EL (cell line): ENCODE measurements at places on chromosomes 6 and 20.
A peak's percentile ranks its signal among the peaks of the same experiment; 100 is the strongest.

- no peak for DNase-seq
Observed at GRCh38 chr20:45912344-45912682, 358 bp upstream of the PLTP start.

GRCh38 chr6:160137130-160137988, 15.7 kb downstream of the SLC22A1 start:
- no peak for DNase-seq

DNA sequence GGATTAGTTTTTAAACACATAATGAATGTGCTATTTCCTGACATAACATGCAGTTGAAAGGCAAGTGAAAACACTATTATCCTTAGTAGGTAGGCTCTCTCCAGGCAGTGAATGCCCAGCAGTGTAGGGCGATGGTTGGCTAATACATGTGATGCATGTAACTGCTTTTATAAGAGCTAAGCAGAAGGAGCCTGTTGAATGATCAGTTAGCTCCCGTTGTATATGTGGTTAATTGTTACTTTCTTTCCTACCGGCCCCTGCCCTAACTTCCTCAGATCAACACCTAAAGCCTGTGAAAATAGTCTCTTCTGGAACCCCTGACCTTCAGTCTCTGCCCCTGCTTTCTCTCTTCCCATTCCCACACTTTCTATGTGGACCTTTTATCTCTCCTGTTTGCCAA, 10.5 kb downstream of the SOX4 start:
- DNase-seq = no peak

- no peak for DNase-seq
Observed at GRCh38 chr20:53929974-53930650, 140.3 kb downstream of the BCAS1 start.

- no peak for DNase-seq
Observed at GRCh38 chr6:126662966-126663365, 323.1 kb downstream of the CENPW start.

- DNase-seq = no peak
Observed at GRCh38 chr6:109867970-109868358, 110.1 kb upstream of the GPR6 start.

GRCh38 chr20:56245761-56246160, 2.8 kb upstream of the MC3R start:
- DNase-seq = peak; percentile 46

GRCh38 chr20:2221921-2222320, 73.9 kb upstream of the TGM3 start:
- DNase-seq = no peak

DNA sequence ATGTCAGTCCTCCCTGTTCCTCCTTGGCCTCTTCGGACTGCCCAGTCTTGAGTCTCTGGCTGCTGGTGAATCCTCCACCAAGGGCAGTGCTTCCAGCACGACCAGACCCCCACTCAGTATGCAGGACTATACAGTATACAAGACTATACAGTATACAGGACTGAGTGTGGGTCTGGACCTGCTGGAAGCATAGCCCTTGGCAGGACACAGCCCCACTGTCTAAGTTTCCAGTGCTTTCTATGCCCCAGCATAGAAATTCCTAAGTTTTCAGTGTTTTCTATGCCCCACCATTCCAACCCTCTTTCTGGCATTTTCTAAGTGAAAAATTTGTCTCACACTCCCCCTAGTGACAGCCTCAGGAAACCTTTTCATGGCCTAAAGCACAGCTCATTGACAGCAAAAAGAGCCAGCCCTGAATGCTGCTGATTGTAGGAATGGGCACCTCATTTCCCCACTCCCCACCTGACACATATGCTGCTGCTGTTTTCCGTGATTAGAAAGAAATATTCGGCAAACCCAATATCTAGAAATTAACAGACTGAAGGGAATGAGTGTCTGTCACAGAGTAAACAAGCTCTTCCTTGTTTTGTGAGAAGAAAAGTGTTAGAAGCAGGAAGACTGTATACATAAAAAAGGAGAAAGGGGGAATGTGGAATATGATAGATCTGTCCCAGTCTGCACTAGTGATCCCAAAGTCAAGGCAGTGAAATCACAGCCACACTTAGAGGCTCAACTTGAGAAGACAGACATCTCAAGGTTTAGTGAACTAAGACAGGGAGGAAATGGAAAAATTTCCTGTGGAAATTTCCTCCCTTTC, 206.9 kb downstream of the IBTK start:
- peak; percentile 73 for DNase-seq

- peak; percentile 77 for DNase-seq
Observed at GRCh38 chr20:3239026-3239866, at the start of gene SLC4A11. TSS of gene SLC4A11 (minus strand) at chr20:3239190. CDS start at chr20:3239137, 53 bp downstream.

DNA sequence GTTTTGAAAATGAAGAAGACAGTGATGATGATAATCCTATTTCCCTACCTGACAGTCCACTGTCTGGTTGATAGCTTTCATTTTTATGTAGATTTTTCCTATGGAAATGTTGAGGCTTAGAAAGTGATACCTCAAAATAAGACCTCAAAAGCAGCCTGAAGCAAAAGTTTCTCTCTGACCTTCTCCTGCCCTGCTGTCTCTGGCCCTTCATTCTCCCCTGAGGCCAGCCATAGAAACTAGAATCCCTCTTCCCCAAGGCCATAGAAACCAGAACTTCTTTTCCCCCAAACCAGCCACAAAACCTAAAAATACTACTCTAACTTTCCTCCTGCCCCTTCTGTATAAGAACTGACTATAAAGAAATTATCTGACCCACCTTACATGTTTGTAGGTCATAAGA, 52.6 kb upstream of the GCM1 start:
- DNase-seq = no peak

DNA sequence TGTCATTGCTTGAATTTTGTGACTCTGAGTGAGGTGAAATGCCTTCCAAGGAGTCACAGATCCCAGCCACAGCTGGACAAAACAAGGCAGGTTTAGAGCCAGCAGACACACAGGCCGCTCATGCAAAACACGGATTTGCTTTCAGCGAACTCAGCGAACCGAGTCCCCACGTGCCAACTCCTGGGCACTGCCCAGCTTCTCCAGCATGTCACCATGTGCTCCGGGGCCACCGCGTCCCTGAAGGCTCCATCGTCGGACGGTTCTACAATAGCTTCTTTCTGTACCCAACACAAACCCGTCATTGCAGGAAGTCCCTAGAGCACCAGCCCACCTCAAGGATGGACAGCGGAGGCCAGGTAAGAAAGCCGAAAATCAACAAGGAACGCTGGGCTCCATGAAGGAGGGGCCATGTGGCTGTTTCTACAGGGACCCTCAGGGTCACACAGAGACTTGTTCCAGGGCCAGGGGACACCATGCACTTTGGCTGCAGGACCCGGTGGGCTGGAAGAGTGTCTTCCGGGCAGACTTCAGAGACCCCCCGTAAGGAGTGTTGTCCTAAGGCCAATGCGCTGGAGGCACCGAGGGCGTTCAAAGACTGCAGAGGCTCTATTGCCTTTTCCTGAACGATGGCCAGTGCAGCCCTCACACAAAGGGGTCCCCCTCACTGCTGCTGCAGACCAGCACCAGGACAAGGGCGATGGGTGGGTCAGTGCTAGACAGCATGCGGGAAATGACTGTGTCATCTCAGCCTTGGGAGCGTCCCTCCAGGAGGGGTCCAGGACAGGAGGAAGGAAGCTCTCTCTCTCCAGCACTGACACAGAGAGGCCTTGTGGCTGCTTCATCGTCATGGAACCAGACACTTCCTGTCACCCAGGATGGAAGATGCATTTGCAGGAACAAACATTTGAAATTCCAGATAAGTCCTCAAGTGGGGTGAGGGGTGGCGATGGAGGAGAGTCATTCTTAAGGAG, 19.8 kb downstream of the DACT2 start:
- no peak for DNase-seq

DNA sequence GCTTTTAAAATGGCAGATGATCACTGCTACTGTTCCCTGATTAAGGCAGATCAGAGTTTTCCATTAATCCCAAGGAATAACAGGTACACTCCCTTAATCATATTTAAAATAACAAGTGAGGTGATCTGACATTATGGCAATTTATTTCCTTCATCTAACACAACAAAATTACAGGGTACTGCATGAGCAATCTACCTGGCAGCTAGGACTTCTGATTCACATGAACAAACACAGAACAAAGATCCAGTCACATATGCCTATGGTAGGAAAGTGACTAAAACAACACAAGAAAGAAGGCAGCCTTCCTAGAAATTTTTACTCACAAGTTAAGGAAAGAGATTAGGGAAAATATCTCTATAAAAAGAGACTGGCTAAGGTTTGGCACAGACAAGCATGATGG, 33.2 kb downstream of the MAP7 start:
- no peak for DNase-seq

- peak; percentile 96 for DNase-seq
Observed at GRCh38 chr6:31559958-31560696, 12.0 kb upstream of the LTA start.

DNA sequence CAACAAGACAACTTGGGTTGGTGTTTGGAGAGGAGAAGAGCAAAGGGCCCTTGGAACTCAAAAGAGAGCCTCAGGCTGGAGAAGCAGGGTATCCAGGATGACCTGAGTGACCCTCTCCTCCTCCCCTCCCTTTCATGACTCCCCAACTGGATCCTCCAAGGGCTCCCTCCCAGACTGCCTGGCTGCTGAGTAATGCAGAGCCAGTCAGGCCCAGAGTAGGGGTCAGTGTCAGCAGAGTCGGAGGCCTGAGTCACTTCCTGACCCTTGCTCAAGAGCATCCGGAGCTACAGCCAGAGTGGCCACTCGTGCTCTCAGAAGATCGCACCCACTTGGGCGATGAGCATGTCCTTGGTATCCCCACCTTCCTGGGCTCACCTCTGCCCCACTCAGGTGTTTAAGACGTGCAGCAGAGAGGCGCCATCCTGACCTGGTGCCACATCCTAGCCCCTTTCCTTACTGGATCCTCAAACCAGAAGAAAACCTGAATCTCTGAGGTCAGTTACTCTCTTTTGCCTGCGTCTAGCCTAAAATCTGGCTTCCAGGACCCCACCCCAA, 2.8 kb upstream of the MAPK13 start:
- DNase-seq = peak; percentile 97

DNA sequence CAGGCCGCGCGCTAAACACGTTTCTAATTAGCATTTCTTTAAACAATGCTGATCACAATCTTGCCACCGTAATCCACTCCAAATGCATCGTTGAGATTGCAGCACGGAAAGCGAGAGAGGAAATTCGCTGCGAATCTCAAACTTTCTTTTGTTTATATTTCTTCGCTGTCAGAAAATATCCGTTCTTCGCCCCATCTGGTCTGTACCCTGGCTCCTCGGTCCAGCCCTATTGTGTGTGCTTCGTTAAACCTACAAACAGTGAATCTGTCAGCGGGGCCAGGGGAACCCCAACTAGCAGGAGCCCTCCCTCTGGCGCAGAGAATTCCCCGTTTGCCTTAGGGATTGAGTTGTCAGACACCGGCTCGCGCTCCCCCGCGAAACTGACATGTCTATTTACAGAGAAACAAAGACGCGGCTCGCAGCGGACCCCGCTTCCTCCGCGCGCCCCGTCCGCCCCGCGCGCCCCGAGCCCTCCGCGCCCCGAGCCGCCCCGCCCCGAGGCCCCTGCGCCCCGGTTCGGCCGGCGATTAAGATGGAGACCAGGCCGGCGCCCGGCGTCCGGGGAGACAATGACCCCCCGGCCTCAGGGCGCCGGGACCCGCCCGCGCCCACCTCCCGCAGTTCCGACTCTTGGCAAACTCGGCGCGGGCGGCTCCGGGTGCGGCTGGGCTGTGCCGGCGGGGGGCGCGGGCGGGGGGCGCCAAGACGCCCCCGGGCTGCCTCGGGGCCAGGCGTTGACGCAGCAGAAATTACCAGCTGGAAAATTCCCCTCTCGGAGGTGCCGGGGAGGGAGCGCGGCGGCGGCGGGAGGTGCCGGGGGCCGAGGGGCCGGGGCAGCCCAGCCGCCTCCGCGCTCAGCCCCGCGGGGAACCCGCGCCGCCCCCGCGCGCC, 874 bp downstream of the ZBTB46 start:
- DNase-seq = no peak

GRCh38 chr6:84528201-84528600, 236.2 kb downstream of the TBX18 start:
- no peak for DNase-seq

GRCh38 chr6:30769088-30769852, 24.9 kb upstream of the IER3 start:
- DNase-seq = peak; percentile 98

GRCh38 chr6:64428186-64428585, 792.6 kb downstream of the PHF3 start:
- no peak for DNase-seq

- DNase-seq = no peak
Observed at GRCh38 chr6:87628881-87629280, 38.9 kb downstream of the ORC3 start.

- no peak for DNase-seq
Observed at GRCh38 chr20:1800777-1801176, 94.4 kb upstream of the SIRPA start.

GRCh38 chr6:14372734-14373489, 255.3 kb downstream of the CD83 start:
- DNase-seq = no peak

DNA sequence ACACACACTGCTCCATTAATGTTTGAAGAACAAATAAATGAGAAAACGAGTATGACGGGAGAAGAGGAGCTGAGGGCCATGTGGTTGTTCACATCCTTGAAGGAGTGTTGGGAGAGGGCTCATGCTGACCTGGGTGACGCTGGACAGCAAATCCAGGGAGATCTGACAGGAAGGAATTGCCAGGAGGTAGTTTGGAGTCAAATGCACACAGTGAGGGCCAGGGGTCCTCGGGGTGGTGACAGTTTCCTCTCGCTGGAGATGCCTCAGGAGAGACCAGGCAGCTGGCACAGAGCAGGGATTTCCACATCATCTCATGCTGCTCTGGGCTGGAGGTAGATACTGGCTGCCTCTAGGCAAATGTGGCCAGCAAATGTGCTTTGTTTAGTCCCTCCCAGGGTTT, 2.0 kb upstream of the TMEM181 start:
- no peak for DNase-seq

- DNase-seq = no peak
Observed at GRCh38 chr20:16445482-16445881, 127.8 kb downstream of the KIF16B start.

DNA sequence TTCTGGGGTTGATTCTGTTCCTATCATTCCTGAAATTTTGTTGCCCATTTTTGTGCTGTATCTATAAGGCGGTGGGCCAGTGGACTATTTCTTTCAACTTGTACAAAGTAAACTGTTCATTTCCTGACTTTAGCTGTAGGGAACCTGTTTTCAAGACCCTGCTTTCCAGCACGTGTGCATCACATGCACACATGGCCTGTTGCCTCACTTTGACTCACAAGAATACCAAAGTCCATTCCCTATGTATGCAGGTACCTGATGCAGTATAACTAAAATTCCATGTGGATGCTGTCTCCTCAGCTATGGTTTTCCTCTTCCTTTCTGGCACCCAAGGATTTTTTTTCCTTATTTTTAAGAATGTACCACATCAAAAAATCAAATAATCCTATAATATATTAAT, 284.1 kb upstream of the MANEA start:
- DNase-seq = no peak

GRCh38 chr6:100376103-100376502, 88.6 kb downstream of the SIM1 start:
- DNase-seq = no peak

DNA sequence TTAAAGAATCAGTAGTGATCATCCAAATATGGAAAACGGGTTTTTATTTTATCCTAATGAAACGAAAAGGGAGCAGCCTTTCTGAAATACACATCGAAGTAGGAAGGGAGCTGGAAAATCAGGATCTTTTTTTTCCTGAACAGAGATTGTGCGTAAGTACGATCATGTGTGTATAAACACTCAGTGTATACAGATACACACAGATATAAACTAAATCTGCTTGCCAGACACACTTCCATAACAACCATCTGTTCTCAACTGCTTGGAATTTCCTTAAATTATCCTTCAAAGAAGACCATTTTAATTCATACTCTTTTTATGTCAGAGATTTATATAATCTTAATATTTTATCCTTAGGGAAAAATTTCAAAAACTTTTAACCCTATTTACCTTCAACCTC, 110.7 kb downstream of the CHD6 start:
- no peak for DNase-seq

- no peak for DNase-seq
Observed at GRCh38 chr6:165880686-165881085, 217.6 kb upstream of the PDE10A start.
